ENCODE measurements at places on chromosomes 5 and 9. TPM values are rescaled to one million over a fixed set of nuclear protein-coding genes. Genes with fewer than 3 reads are reported as not detected.

Gene FAM169A
- 2.9 TPM for total RNA-seq

Gene PCDHGB2
- 9.3 TPM for total RNA-seq

Gene FBP2
- total RNA-seq: 0.66 TPM

Gene RNF14
- 29.3 TPM for total RNA-seq

Gene CD274
- 3.6 TPM for total RNA-seq

Gene SEMA6A
- 25.1 TPM for total RNA-seq

Gene SOHLH1
- total RNA-seq: not detected

Gene SHB
- total RNA-seq: 25.2 TPM

Gene ALDOB
- total RNA-seq: 23.4 TPM

Gene ESM1
- not detected for total RNA-seq

Gene KIF3A
- 5.9 TPM for total RNA-seq

Gene CYSTM1
- total RNA-seq: 56.8 TPM

Gene DCANP1
- total RNA-seq: under 0.01 TPM

Gene PCDHGA3
- total RNA-seq: 4.2 TPM

Gene MCC
- 7.5 TPM for total RNA-seq

Gene SLC6A18
- not detected for total RNA-seq

Gene COL15A1
- total RNA-seq: 6.7 TPM

Gene SHC3
- total RNA-seq: 5.7 TPM

Gene IFNK
- not detected for total RNA-seq

Gene SHISAL2B
- total RNA-seq: 0.99 TPM

Data from body of pancreas (tissue), 4 donors.